ENCODE measurements at places on chromosomes 11 and 22.

- DNase-seq, result no peak
Measured at GRCh38 chr22:22600531-22601261, 41.6 kb upstream of the PRAME start.

GRCh38 chr11:77173494-77173893, 45.4 kb downstream of the MYO7A start:
- DNase-seq, result no peak

DNA sequence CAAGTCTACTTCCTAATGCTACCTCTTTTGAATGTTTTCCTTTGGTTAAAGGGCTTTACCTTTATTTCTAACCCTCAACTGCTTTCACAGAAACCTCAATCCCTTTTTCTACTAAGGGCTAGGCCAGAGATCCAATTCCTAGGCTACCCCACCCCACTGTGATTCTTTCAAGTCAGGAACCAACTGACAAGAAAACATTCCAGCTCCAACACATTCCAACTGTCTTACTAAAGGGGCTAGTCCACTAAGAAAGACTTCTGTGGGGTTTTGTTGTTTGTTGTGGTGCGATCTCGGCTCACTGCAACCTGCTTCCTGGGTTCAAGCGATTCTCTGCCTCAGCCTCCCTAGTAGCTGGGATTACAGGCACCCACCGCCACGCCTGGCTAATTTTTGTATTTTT, 151.3 kb downstream of the APOL5 start:
- no peak for DNase-seq

- DNase-seq, result no peak
Measured at GRCh38 chr22:42371501-42371900, 60.7 kb downstream of the NFAM1 start.

DNA sequence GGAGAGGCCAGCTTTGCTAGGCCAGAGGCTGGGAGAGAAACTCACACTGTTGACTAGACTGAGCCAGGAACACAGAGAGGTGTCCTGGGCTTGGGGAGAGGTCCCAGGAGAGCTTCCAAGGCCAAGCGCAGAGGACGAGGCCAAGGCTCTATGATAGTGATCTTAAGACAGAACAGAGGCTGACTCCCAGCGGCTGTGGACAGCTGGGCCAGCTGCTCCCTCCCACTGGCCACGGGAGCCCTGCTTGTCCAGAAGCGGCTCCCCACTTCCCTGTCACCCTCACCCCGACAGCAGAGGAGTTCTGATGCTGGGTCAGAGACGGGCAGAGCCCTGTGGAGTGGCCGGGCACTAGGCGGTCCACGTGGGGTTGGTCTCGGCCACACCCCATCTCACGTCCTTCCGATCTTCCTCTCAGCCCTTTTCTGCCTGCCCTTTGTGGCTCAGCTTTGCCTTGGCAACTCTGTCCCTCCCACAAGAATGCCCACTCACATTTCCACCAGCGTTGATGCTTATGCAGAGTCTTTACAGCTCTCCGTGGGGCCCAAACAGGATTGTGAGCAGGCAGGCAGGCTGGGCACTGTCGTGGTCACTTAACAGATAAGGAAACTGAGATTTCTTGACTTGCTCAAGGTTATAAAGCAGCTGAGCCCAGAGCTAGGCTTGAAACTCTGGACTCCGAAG, 68.2 kb downstream of the FBXO7 start:
- DNase-seq, result no peak

- DNase-seq, result no peak
Measured at GRCh38 chr11:66289548-66290329, 796 bp upstream of the YIF1A start.

DNA sequence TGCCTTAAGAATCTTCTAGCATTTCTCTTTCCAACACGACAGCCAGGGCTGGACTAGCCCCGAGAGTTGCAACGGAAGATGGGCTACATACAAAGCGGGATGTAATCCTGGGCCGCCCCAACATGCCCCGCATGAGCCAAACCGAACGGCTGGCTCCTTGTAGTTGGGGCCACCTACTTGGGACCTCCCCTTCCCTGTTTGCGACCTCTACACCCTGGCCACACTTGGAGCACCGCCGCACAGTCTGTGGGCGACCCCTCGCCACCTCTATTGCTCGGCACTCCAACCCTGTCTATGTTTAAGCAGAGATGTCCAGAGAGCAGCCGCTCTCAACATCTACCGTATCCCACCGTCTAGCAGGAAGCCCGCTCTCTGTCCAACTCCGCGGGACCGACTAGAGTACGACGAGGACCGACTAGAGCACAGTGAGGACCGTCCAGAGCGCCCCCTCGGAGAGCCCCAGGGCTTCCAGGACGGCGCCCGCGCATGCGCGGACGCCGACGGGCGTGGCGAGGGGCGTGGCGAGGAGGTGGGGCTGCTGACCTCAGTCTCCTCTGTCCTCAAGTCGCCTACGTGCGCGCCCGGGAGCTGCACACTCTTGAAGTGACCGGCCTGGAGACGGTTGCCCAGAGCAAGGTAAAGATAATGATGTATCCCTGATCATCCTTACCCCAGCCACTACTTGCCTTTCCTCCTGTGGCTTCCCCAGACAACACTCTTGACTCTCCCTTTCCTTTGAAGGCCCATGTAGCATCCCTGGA, 32.3 kb downstream of the NEAT1 start:
- peak; percentile 75 for DNase-seq

- DNase-seq, result no peak
Measured at GRCh38 chr11:113142508-113142907, 171.9 kb upstream of the TTC12 start.

GRCh38 chr11:69301455-69302401, 7.8 kb downstream of the MYEOV start:
- no peak for DNase-seq

- DNase-seq, result no peak
Measured at GRCh38 chr11:30992513-30992849, 377.1 kb downstream of the DCDC1 start.

DNA sequence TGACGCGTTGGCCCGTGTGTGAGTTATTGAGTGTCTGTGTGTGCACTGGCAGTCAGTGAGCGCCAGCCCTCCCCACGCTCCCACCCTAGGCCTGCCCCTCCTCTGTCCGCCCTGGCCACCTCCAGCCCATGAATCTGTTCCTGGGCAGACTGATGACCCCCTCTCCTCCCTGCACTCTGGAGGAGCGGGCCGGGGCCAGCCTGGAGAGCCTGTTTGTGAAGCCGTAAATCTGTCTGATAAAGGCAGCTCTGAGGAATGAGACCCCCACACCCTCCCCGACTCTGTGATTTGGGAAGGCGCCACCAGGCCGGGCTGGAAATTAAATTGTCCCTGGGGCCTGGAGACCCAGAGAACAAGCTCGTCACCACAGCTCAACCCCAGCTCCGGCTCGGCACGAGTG, 8.6 kb downstream of the TSSC4 start:
- no peak for DNase-seq

- DNase-seq, result no peak
Measured at GRCh38 chr11:44526438-44526837, 39.0 kb upstream of the CD82 start.

All from NCI-H187 (cell line).